Natural killer cell (primary cell): ENCODE measurements at places on chromosomes 7 and 10. TPM values are rescaled to one million over a fixed set of nuclear protein-coding genes. Genes with fewer than 3 reads are reported as not detected.

CYP3A5 gene
- total RNA-seq = 0.14 TPM

- no peak overlapping the region for H3K27ac ChIP-seq
- H3K27me3 ChIP-seq = no peaks in the 10 kb centered on the region
- DNase-seq = no peak
- H3K4me1 ChIP-seq = no peaks in the 10 kb centered on the region
Measured at GRCh38 chr10:113144576-113144975, 194.5 kb downstream of the TCF7L2 start.

GRCh38 chr7:44639671-44640321 lies 33.4 kb downstream of the OGDH start:
- peak overlapping the region; percentile 97 for H3K27ac ChIP-seq
- no peaks in the 10 kb centered on the region for H3K27me3 ChIP-seq
- peaks cover 4% of the 10 kb centered on the region for H3K36me3 ChIP-seq
- peaks cover 59% of the 10 kb centered on the region for H3K4me1 ChIP-seq
- peak; percentile 37 for DNase-seq

GRCh38 chr10:79431891-79432831 lies 13.3 kb downstream of the ZCCHC24 start:
- no peak overlapping the region for H3K27ac ChIP-seq
- no peaks in the 10 kb centered on the region for H3K4me1 ChIP-seq
- DNase-seq = no peak
